ENCODE measurements at places on chromosomes 3 and 15.

GRCh38 chr15:28969511-28970085 lies 83.8 kb downstream of the APBA2 start:
- no peak for DNase-seq

DNA sequence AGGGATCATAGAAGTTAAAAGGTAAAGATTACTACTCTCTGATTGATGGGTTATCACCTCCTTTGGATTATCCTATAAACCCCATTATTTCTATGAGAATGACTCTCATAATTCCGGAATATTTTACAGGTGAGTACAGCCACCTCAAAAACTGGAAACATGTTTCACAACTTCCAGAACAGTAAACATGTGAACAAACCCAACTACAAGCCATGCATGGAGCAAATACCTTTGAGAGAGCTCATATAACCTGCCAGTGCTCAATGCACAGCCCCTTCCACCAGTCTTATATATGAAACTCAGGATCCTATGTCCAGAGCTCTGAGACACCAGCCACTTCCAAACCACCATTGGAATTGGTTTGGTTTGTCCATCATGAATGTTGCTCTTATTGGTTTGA lies 208.0 kb downstream of the MECOM start:
- no peak for DNase-seq

GRCh38 chr15:92521624-92522008 lies 127.9 kb downstream of the ST8SIA2 start:
- DNase-seq: peak; percentile 74

- no peak for DNase-seq
These were observed 87.6 kb downstream of the P2RY1 start for GRCh38 chr3:152922554-152922953.

DNA sequence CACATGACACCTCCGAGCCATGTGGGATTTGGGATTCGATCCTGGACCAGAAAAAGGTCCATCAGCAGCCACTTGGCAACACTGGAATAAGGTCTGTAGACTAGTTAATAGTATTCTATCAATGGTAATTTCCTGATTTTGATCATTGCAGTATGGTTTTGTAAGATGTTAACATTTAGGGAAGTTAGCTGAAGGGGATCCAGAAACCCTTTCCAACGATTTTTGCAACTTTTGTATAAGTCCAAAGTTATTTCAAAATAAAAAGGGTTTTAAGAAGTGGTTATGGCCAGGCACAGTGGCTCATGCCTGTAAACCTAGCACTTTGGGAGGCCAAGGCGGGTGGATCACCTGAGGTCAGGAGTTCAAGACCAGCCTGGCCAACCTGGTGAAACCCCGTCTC lies 10.2 kb downstream of the BDH1 start:
- no peak for DNase-seq

DNA sequence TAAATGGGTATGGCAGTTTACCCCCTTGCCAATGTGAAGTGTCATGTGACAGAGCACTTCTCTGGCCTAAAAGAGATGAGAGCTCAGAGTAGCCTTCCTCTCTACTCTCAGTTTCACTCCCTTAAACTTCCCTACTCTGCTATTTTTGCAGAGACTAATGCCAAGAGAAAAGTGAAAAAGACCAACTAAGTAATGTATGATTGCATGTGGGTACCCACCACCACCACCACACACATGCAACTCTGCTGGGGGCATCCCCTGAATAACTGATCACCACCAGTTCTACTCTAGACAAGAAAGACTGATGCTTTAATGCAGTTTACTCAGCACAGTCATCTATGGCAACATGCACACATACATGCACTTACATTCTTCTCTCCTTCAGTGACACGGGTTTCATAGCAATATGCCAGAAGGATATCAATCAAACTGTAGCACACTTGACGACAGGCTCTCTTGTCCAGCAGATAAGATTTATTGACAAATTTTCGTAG lies 31.3 kb downstream of the SHQ1 start:
- DNase-seq: no peak

DNA sequence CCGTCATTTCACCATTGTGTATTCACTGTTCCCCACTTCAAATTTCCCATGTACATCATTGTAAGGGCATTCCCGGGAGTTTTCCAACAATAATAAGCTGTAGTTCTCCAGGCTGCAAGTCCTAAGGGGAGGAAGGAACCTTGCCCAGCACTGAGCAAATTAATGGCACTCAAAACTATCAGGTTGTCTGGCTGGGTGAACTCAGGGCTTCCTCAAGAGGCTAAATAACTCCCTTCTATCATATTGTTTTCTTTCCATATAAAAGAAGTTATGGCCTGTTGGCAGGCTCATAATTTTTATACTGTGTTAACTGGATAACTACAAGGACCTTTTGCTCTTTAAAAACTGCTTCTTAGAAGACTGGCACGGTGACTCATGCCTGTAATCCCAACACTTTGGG lies 71.4 kb downstream of the SEMA6D start:
- DNase-seq: no peak

DNA sequence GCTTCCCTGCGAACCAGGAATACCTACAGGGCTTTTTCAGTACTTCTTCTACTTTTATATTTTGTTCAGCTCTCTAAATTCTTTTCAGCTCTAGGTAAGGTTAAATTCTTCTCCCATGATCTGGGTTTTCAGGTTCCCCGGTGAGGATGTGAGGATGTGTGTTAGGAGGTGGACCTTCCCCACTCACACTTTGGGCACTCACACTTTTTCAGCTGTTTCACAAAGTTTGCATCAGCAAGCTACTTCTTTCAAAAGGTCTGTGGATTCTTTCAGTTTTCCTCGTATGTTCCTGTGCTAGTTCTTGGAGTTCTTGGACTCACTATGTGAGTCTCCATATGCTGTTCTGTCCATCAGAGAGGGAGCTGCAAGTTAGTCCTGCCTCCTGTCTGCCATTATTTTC lies 13.9 kb upstream of the OR5K2 start:
- DNase-seq: no peak

GRCh38 chr15:43776101-43776717 lies 557 bp downstream of the ELL3 start:
- DNase-seq: no peak

DNA sequence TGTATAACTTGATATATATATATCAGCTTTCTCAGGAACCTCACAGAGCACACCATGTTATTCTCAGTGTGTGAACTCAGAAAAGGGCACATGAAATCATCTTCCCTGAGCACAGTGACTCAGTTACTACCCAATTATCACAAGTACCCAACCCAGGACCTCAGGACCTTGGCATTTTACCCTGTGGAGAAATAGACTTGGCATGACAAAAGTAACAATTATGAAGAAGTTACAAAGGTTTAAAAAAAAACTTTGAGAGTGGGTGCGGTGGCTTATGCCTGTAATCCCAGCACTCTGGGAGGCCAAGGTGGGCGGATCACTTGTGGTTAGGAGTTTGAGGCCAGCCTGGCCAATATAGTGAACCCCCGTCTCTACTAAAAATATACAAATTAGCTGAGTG lies 52.4 kb downstream of the ONECUT1 start:
- no peak for DNase-seq

- DNase-seq: no peak
These were observed 398.5 kb downstream of the VPS13C start for GRCh38 chr15:61661791-61662190.

DNA sequence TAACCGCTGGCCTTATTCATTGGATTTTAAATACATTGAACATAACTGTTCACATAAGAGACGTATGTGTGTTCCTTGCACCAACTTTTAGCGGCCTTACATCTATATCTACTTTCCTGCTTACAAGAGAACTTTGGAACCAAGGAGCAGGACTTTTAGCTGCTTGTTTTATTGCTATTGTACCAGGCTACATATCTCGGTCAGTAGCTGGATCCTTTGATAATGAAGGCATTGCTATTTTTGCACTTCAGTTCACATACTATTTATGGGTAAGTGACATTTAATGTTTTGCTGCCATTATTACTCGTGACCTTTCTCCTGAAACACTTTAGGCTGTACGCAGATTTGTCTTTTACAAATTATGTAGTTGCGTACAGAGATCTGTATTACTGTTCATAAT lies 47.1 kb downstream of the STT3B start:
- no peak for DNase-seq

- DNase-seq: no peak
These were observed 15.1 kb downstream of the MYZAP start for GRCh38 chr15:57606816-57607215.

- DNase-seq: no peak
These were observed 30.6 kb upstream of the GPR160 start for GRCh38 chr3:170007031-170007663.

DNA sequence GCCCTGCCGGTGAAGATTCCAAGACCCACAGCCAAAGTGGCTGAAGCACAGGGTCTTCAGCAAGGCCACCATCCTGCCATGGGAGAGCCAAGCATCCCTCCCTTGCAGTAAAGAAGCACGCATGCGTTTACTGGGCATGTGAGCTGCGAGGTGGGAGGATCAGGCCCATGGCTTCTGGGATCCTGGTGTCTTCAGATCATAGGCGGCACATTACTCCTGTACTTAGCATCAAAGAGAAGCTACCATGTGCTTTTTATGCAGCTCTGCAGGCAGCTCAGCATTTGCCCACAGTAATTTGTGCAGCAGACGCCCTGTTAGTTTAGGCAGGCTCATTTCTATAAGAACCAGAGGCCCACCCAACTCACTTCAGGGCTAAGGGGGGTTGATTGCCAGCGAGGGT lies 45.7 kb downstream of the IDH2 start:
- DNase-seq: no peak

- no peak for DNase-seq
These were observed 35.5 kb downstream of the ZBTB20 start for GRCh38 chr3:115111632-115112031.

GRCh38 chr3:138938056-138938876 lies 8.7 kb downstream of the FOXL2 start:
- no peak for DNase-seq

DNA sequence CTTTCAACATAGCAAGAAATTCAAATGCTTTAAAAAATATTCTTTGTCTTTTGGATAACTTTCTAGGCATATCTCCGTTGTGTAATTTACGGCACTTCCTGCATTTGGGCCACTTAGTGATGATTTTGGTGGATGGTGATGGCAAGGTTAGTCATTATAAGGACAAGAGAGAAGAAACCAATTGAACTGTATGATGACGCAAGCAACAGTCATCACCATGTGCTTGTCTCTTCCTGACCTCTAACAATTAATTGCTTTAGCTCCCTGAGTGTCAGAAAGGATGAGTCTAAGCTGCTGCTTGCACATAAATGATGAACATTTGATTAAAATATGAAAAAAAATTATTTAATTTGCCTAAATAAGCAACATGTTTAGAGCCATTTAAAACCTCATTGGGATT lies 11.3 kb upstream of the P2RY12 start:
- DNase-seq: no peak

DNA sequence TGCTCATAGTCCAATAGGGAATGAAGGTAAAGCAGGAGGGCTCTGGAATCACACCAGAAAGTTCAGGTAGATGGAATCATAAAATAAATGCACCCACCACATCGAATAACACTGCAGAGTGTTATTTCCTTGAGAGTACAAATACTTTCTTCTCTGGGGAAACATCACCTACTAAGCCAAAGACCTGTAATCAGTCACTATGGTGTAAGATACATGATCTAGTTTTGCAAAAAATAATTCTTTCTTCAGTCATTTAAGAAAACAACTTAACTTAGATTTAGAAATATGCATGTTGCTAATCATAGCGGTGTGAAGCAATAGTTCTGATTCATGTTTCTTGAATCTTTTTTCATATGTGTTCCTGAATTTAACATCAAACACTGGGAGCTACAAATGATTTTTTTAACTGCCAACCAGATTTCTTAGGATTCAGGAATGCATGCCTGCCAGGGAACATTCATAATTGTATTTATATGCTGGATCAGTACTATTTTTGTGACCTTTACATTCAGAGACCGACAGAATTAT lies 40.2 kb upstream of the MEIS2 start:
- DNase-seq: no peak

DNA sequence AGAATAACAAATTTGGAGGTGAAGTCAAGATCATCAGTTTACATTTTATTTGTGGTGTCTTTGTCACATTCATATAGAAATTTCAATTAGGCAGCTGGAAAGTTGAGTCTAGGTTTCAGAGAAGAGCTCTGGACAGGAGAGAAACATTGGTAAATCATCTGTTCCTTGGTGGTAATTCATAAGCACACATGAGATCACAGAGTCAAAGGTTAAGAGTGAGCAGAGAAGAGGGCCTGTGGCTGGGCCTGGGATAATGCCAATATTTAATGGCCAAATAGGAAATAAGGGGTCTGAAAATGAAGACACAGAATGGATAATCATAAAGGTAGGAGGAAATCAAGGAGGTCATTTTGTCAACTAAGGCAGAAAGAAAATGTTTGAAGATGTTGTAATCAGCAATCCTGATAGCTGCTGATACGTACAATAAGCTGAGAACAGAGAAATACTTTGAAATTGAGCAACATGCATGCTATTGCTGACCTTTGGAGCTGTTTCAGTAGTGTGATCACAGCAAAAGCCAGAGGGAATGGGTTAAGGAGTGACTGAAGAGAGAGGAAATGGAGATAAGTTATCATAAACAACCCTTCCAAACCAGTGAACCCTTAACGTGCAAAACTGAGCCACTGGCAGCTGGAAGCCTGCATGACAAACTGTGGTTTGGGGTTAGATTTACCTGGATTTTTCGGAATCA lies 692.8 kb downstream of the AGBL1 start:
- DNase-seq: no peak

GRCh38 chr3:139533781-139534454 lies 5.6 kb downstream of the RBP1 start:
- DNase-seq: peak; percentile 71

- no peak for DNase-seq
These were observed 178.9 kb downstream of the IGF1R start for GRCh38 chr15:98827217-98827616.

- no peak for DNase-seq
These were observed 4.3 kb upstream of the CCR4 start for GRCh38 chr3:32946973-32947788.

GRCh38 chr3:160006282-160007163 lies 17.9 kb downstream of the IL12A start:
- no peak for DNase-seq
